Left hindlimb (tissue), 1 donor: ENCODE measurements at places on chromosomes 1 and 21.

- no peak for DNase-seq
Observed at GRCh38 chr1:182288749-182289604, 102.6 kb downstream of the GLUL start.

- no peak for DNase-seq
Observed at GRCh38 chr1:27755865-27756264, 17.2 kb upstream of the STX12 start.

GRCh38 chr1:207139616-207140015 is 35.6 kb downstream of the C4BPA start:
- DNase-seq, result no peak

DNA sequence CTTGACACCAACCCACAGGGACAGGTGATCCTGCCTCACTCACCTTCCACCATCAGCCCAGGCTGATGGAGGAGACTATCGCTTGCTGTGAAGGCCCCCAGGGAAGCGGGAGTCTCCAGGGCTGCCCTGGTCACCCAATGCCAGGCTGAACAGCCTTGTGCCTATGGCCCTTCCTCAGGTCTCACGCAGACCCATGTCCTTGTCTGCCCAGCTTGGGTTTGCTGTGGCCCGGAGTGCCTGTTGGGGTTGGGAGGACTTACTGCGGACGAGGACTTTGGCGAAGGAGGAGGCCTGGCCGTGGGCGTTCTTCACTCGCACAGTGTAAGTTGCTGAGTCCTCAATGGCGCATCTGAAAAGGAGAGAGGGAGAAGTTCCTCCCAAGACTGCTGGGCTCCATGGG is 14.3 kb downstream of the MYOM3 start:
- DNase-seq, result no peak

DNA sequence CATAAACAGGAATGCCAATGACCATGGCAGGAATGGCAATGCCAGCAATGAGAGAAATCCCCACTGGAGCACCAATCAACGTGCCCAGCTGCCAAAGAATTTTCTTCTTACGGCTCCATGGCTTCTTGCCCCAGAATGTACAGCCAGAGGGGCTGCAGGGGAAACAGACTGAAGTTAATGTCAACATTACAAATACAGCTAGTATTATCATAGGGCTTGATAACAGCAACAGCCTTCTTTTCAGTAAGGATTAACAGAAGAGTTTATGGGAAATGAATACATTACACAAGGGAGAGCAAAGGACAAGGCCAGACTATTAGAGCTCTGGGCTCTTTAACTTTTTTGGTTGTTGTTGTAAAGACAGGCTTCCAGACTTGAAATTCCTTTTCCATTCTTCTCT is 18.2 kb downstream of the RNF19B start:
- DNase-seq, result no peak

DNA sequence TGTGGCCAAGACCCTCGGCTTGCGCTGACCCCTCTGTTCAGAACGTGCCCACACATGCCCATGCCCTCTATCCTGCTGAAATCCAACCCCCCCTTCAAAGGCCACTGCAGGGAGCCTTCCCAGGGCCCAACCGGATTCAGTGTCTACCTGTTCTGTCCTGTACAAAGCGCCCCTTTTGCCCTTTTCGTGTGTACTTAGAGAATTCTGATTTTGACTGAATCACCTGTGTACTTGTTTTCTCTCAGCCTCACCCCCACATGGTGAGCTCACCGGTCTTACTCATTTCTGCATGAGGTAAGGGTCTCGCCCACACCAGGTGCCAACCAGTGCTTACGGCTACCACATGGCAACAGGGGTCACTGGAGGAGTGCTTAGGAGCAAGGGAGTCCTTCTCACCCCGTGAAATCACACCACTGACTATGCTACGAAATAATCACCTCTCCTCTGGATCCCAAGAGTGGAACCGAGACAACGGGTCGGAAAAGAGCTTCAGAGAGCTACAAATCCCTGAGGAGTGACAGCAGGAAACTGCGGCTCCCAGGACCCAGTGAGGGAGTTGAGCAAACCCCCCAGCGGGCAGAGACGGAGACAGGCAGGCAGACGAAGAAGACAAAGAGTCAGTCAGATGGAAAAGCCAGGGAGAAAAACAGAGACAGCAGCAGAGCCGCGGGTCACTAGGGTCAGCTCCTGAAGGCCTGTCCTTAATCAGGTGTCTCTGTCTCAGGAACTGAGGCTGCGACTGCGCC is 2.1 kb upstream of the S100A2 start:
- DNase-seq, result no peak

- DNase-seq, result no peak
Observed at GRCh38 chr1:51679435-51679834, 62.5 kb downstream of the OSBPL9 start.

DNA sequence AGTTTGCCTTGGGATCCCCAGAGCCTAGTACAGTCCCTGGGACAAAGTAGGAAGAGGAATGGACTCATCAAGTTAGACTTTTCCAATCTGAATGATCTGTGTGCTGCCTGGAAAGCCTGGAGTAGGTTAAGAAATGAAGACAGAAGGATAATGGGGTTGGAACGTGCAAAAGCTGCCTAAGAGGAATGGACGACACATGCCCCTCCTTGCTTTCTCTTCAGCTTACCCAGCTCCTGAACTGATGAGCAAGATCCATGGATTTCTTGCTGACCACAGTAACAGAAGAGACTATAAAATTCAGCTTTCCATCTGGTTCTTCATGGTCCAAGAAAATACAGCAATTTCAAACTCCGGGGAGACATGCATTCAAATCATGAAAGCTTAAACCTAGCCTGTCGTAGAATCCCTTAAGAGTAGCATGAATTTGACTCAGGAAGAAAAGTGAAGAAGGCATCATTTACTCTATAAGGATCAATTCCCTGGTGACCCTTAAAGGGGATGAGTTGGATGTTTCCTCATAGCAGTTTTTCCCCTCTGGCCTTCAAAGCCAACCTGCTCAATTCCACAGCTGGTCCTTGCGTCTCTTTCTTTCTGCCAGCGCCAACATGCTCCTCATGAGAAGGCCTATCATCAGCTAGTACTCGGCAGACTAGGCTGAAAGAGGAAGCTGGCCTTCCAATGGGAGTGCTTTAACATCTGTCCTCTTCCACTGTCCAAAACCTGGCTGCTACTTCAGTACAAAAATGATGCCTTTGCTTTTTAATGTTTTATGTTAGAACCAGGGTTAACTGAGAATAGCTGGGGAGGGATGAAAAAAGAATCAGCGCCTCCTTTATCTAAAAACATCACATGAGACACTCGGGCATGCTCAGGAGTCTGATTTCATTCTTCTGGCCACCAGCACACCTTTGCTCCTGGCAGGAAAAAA is 5.7 kb upstream of the PEF1 start:
- DNase-seq, result no peak
